ENCODE measurements at places on chromosomes 6 and 20.

DNA sequence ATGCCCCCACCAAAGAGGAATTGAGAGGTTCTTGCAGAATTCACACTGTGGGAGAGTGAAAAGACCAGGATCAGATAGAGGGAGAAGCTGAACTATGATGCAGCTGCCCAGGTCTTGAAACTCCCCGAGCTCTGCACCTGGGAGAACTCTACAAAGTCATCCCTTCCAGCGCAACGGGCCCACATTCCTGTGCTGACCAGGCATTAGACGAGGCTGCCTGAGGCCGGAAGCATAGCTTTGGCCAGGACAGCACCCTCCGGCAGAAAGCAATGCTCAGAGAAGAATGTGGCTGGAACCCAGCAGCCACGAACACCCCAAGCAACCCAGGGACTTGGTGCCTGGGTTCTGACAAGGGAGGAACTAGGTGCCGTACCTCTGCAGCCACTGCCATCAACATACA is 281.5 kb upstream of the CDH4 start:
- H3K36me3 ChIP-seq: no peaks in the 10 kb centered on the region
- H3K4me3 ChIP-seq: no peak overlapping the region
- no peaks in the 10 kb centered on the region for H3K27me3 ChIP-seq
- H3K27ac ChIP-seq: no peak overlapping the region
- H3K4me1 ChIP-seq: no peaks in the 10 kb centered on the region
- DNase-seq: peak; percentile 70

- H3K4me3 ChIP-seq: no peak overlapping the region
- no peaks in the 10 kb centered on the region for H3K36me3 ChIP-seq
- H3K27me3 ChIP-seq: no peaks in the 10 kb centered on the region
- no peak for DNase-seq
- H3K4me1 ChIP-seq: no peaks in the 10 kb centered on the region
- H3K27ac ChIP-seq: no peak overlapping the region
Measured at GRCh38 chr6:48535582-48536009, 424.6 kb upstream of the PTCHD4 start.

DNA sequence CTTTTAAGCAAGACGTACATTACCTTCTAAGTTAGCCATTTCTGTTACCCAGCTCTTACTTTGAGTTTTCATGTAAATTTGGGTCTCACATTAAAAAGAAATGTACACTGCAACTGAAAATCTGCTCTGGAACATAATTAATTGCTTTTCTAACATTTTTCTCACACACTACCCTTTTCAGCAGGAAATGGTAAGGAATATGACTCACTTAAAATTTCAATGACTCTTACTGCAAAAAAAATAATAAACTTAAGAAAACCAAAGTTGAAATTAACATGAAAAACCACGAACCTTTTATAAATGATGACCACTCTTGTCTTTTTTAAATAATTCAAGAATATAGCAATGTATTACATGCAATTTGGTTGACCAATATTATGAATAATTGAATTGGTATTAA is 1.3 kb downstream of the CGA start:
- H3K36me3 ChIP-seq: no peaks in the 10 kb centered on the region
- H3K4me3 ChIP-seq: no peak overlapping the region
- DNase-seq: no peak
- H3K27ac ChIP-seq: no peak overlapping the region
- H3K27me3 ChIP-seq: no peaks in the 10 kb centered on the region

- H3K27ac ChIP-seq: no peak overlapping the region
- H3K27me3 ChIP-seq: no peaks in the 10 kb centered on the region
- no peaks in the 10 kb centered on the region for H3K4me1 ChIP-seq
- H3K4me3 ChIP-seq: no peak overlapping the region
Measured at GRCh38 chr6:117138425-117138824, 126.9 kb upstream of the VGLL2 start.

GRCh38 chr6:40425192-40425919 is 161.8 kb downstream of the LRFN2 start:
- no peaks in the 10 kb centered on the region for H3K27me3 ChIP-seq
- H3K4me1 ChIP-seq: no peaks in the 10 kb centered on the region
- H3K36me3 ChIP-seq: no peaks in the 10 kb centered on the region
- DNase-seq: no peak

- no peaks in the 10 kb centered on the region for H3K36me3 ChIP-seq
- no peak for DNase-seq
- peak within 1 kb of the TSS; percentile 80 for H3K27ac ChIP-seq
- no peaks in the 10 kb centered on the region for H3K27me3 ChIP-seq
Measured at GRCh38 chr6:154510144-154510905, at the start of gene CNKSR3. TSS of gene CNKSR3 (minus strand) at chr6:154510685. CDS start at chr6:154510114, 571 bp downstream.

DNA sequence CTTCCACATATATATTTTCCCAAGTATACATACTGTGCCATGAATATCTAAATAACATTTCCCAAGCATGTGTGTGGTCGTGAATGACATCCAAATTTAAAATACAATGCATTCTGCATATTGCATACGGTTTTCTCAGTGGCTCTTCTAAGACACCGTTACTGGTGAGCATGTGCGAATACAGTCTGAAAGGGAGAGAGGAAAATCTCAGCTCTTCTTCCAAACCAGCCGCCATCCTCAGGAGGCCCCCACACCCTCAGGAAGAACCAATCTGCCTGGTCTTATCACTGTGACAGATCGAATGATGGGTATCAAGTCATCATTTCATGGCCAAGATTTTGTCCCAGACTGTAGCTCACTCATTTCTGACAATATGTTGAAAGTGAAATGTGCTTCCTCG is 50.7 kb downstream of the ADAT2 start:
- H3K27me3 ChIP-seq: no peaks in the 10 kb centered on the region
- no peak overlapping the region for H3K27ac ChIP-seq
- no peak for DNase-seq
- no peak overlapping the region for H3K4me3 ChIP-seq
- no peaks in the 10 kb centered on the region for H3K36me3 ChIP-seq
- H3K4me1 ChIP-seq: peaks cover 24% of the 10 kb centered on the region

GRCh38 chr6:86756640-86757229 is 180.6 kb upstream of the HTR1E start:
- no peak overlapping the region for H3K27ac ChIP-seq
- DNase-seq: no peak
- H3K4me1 ChIP-seq: no peaks in the 10 kb centered on the region
- H3K4me3 ChIP-seq: no peak overlapping the region

GRCh38 chr6:20379231-20379630 is 22.4 kb upstream of the E2F3 start:
- no peaks in the 10 kb centered on the region for H3K4me1 ChIP-seq
- H3K27me3 ChIP-seq: no peaks in the 10 kb centered on the region
- no peak overlapping the region for H3K27ac ChIP-seq
- no peak overlapping the region for H3K4me3 ChIP-seq

DNA sequence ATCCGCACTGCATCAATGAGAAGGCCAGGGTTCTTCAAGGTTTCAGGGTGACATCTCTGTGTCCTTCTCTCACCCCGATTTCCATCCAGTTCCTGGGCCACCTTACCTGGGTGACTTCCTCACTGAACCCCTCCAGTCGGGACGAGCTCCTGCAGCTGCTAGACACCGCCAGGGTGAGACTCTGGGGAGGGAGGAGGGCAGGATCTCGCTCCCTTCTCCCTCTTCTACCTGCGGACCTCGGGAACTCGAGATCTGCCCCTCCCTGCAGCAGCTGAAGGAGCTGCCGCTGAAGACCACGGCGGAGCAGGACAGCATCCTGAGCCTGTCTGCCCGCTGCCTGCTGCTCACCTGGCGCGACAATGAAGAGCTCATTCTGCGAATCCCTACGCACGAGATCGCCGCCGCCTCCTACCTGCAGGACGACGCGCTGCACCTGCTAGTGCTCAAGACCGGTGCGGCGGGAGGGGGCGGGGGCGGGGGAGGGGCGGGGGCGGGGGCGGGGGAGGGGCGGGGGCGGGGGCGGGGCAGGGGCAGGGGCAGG is 7.5 kb downstream of the CCM2L start:
- DNase-seq: no peak
- no peaks in the 10 kb centered on the region for H3K36me3 ChIP-seq
- H3K4me1 ChIP-seq: peaks cover 6% of the 10 kb centered on the region
- H3K27ac ChIP-seq: no peak overlapping the region

DNA sequence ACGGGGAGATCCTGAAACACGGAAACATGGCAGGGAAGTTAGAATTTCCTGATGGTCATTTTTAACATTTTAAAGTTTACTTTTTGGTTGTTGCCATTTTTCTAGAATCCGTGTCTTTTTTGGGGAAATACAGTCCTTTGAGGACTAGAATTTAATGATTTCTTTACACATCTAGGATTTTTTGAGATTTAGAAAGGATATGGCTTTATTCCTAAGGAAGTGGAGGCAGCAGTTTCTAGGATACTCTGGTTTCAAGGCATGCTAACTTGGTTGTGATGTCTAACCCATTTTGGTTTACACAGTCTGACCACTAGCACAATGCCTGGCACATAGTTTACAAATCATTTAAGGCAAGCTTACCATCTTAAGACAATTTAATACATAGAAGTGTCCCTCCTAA is 1.1 kb upstream of the ZBTB2 start:
- no peak for DNase-seq
- H3K4me1 ChIP-seq: peaks cover 55% of the 10 kb centered on the region
- H3K27ac ChIP-seq: peak overlapping the region; percentile 100
- H3K27me3 ChIP-seq: no peaks in the 10 kb centered on the region

GRCh38 chr6:73329201-73329600 is 24.9 kb downstream of the DPPA5 start:
- no peaks in the 10 kb centered on the region for H3K4me1 ChIP-seq
- no peak overlapping the region for H3K27ac ChIP-seq
- no peaks in the 10 kb centered on the region for H3K36me3 ChIP-seq
- DNase-seq: no peak
- H3K4me3 ChIP-seq: no peak overlapping the region
- H3K27me3 ChIP-seq: no peaks in the 10 kb centered on the region

DNA sequence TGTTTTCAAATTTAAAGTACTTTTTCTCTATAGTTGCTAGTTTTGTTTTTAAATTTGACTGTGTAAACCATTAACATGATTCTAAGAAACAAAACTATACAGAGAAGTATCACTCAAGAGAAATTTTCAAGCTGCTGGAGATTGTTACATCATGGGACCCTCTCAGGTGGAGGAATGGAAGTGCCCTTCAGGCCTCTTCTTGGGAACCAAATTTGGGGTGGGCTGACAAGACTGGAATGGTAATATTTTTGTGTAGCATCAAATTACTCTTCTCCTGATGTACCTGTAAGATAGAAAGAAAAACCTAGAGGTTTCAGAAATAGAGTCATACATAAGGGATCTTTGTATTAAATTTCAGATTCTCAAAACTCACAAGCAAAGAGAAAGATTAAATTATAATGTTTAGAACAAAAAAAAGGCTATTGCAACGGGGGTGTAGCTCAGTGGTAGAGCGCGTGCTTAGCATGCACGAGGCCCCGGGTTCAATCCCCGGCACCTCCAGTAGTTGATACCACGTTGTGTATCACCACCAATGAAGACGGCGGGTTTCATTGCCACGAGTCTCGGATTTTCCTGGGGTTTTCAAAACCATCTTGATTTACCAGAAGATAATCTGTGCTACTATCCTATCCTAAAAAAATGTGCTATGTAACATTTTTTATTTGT is 193.7 kb downstream of the GPX5 start:
- H3K27ac ChIP-seq: no peak overlapping the region
- no peak overlapping the region for H3K4me3 ChIP-seq
- H3K27me3 ChIP-seq: no peaks in the 10 kb centered on the region
- H3K4me1 ChIP-seq: no peaks in the 10 kb centered on the region
- no peak for DNase-seq

- H3K27ac ChIP-seq: no peak overlapping the region
- no peaks in the 10 kb centered on the region for H3K36me3 ChIP-seq
- no peaks in the 10 kb centered on the region for H3K4me1 ChIP-seq
Measured at GRCh38 chr20:61719691-61720347, 345.9 kb downstream of the TAF4 start.

- H3K27me3 ChIP-seq: no peaks in the 10 kb centered on the region
- H3K36me3 ChIP-seq: no peaks in the 10 kb centered on the region
- H3K4me1 ChIP-seq: no peaks in the 10 kb centered on the region
- no peak overlapping the region for H3K4me3 ChIP-seq
- H3K27ac ChIP-seq: no peak overlapping the region
- DNase-seq: no peak
Measured at GRCh38 chr6:25875926-25876602, 2.0 kb upstream of the SLC17A3 start.

- H3K27me3 ChIP-seq: no peaks in the 10 kb centered on the region
- H3K36me3 ChIP-seq: peaks cover 8% of the 10 kb centered on the region
- no peak for DNase-seq
- no peak overlapping the region for H3K4me3 ChIP-seq
- no peak overlapping the region for H3K27ac ChIP-seq
Measured at GRCh38 chr6:13367396-13367795, 39.1 kb upstream of the TBC1D7 start.

GRCh38 chr20:32823078-32823477 is 3.3 kb downstream of the MAPRE1 start:
- H3K36me3 ChIP-seq: no peaks in the 10 kb centered on the region
- H3K27me3 ChIP-seq: no peaks in the 10 kb centered on the region
- no peak overlapping the region for H3K4me3 ChIP-seq
- H3K4me1 ChIP-seq: peaks cover 46% of the 10 kb centered on the region
- peak overlapping the region; percentile 25 for H3K27ac ChIP-seq

GRCh38 chr6:19289457-19289856 is 547.7 kb upstream of the ID4 start:
- no peaks in the 10 kb centered on the region for H3K27me3 ChIP-seq
- H3K4me3 ChIP-seq: no peak overlapping the region
- H3K36me3 ChIP-seq: no peaks in the 10 kb centered on the region

- H3K27me3 ChIP-seq: peaks cover 10% of the 10 kb centered on the region
- DNase-seq: no peak
- peak overlapping the region; percentile 23 for H3K4me3 ChIP-seq
- no peak overlapping the region for H3K27ac ChIP-seq
- H3K36me3 ChIP-seq: no peaks in the 10 kb centered on the region
Measured at GRCh38 chr6:108113557-108114519, 39.3 kb upstream of the OSTM1 start.

- peaks cover 26% of the 10 kb centered on the region for H3K4me1 ChIP-seq
- no peak for DNase-seq
- peak overlapping the region; percentile 73 for H3K4me3 ChIP-seq
- H3K27ac ChIP-seq: peak overlapping the region; percentile 62
- H3K36me3 ChIP-seq: no peaks in the 10 kb centered on the region
- H3K27me3 ChIP-seq: no peaks in the 10 kb centered on the region
Measured at GRCh38 chr6:143451531-143451930, 926 bp downstream of the PEX3 start.

Data from vagina (tissue), 2 donors.